Osteoblast (primary cell): ENCODE measurements at places on chromosomes 16 and 17.
A peak's percentile ranks its signal among the peaks of the same experiment; 100 is the strongest.

DNA sequence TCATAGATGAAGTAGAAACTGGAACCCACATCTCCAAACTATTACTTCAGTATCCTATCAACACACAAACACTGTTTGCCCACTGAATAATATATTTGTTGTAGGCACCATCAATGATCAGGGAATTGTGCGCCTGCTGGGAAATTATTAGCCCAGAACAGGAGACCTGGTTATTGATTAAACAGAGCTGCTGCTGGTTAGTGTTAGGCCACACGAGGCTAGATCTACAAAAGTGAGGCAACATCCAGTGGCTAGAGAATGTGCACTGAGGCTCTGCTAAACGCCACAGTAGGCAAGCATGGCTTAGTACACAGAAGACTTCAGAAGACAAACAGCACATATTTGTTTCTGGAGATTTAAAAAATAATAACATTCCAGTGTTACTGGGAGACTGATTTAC is 11.0 kb downstream of the ABHD15 start:
- DNase-seq: peak; percentile 34

- peak; percentile 75 for DNase-seq
Observed at GRCh38 chr17:12256380-12256995, 235.8 kb downstream of the MAP2K4 start.

GRCh38 chr16:83720981-83721380 is 86.8 kb upstream of the HSBP1 start:
- no peak for DNase-seq

DNA sequence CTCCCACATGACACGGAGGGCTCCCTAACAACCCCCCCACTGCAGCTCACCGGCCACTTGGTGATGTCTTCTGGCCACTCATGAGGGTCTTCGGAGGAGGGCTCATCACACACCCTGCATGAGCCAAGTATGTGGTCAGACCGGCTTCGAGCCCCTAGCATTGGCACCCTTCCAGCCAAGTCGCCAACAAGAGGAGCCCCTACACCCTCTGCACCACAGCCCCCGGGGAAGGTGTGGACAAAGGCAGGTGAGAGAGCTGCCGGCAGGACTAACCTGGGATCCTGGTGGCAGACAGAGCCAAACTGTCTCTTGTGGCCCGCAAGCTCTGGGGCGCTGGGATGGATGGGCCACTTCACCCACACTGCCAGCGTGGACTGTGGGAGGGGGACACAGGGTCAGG is 6.5 kb downstream of the SNRNP25 start:
- DNase-seq: no peak

DNA sequence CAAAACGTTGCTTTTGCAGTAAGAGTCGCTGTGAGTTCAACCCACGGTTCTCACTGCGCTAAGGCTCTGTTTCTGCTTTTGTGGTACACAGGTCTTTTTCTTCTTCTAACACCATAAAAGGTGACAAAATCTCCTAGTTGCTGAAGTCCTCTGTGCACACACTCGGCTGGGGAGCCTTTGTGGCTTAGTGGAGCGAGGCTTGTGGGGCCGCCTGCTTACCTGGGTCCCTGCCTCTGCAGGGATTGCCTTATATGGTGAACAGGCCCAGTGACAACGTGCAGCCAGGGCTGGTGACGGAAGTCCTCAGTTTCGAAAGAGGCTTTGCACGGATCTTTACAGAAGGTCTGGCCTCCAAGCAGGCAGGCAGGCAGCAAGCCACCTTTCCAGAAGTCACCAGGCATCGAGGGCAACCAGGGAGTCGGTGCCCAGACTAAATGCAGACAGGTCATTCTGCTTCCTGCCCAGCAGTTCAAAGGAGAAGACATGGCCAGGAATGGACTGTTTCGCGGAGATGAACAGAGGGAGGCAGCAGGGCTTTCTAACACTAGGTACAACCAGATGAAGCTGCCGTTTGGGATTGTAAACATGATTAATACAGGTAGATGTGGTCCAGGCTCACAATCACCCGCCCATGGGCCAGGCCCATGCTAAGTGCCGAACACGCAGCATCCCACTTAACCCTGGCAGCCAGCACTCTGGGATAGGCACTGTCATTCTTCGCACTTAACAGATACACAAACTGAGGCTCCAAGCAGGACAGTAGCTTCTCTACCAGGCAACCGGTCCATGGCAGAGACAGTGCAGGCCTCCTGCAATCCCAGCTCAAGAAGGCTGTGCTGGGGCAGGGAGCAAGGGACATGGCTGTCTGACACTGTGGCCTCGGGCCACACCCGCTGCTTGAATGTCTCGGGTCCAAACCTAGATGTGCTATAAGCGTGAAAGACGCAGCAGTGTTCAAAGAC is 10.7 kb upstream of the MEAK7 start:
- DNase-seq: no peak

DNA sequence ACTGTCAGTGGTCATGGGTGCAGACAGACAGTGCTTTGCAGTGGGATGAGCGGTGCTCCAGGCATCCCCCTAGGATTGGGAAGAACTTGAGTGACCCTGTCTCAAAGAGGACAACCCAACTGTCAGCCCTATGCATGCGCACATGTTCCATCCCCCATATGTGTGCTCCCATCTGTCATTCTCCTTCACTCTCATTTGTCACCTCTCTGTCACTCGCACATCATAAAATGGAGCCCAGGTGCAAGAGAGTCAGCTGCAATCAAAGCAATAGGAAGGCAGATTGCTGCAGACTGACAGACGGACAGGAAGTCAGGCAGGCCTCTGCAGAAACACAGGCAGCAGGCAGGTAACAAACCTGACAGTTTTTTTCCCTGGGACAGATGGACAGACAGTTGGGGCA is 101.8 kb upstream of the CCL1 start:
- no peak for DNase-seq

DNA sequence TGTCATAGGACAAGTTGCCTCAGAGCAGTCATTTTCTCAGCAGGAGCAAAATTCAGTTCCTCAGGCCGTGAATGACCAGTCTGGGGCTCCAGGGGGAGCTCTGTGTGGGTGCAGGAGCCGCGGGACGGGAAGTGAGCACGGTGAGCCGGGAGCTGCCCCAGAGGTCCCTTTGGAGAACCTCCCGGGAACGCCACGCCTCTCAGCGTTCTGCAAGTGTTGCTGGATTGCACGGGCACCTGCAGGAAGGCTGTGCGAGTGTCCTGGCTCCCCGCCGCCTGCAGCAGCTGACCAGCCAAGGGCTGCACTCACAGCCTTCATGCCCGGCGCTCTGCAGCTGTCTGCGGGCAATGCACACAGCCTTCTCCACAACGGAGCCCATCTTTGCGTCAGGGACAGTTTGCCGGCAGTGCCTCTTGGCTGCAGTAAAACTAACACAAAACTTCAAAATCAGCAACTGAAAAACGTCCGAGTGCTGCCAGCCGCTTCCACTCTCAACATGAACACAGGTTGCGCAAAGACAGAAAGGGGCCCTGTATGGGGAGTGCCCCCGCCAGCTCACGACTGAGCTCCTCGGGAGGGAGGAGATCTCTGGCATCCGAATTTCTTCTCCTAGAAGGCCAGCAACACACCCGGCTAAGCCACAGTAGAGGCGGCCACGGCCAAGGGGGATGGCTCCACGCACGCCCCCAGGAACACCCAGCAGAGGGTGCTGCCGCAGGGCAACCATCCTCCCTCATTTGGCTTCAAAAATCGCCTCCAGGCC is 16.0 kb downstream of the NDUFAF8 start:
- peak; percentile 95 for DNase-seq

DNA sequence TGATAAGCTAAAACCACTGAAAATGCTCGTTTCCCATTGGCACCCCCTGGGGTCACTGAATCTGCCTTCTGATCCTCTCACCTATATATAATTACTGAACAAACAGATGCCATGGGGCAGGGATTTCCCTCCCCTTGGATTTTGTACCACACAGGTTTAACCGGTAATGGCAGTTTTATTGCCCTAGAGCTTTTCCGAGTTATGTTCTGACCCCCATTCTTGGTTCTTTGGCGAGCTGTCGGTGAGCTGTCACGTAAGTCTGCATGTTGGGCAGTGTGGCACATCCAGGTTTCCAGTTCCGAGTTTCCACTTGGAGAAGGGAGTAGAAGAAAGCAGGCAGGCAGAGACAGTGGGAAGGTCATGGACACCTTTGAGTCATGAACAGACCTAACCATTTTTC is 7.1 kb downstream of the TMEM97 start:
- no peak for DNase-seq

DNA sequence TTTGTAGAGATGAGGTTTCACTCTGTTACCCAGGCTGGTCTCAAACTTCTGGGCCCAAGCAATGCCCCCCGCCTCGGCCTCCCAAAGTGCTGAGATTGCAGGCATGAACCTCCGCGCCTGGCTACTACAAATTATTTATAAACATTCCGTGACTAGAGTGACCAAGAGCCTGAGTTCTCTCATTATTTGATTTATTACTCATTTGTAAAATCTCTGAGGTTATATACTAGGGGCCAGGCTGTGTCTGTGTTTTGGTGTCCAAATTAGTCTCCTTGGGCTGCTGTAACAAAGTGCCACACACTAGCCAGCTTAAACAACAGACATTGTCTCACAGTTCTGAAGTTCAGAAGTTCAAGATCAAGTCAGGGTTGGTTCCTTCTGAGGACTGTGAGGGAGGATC is 70.8 kb upstream of the ELAC2 start:
- DNase-seq: no peak

GRCh38 chr17:1322480-1322879 is 43.0 kb downstream of the TRARG1 start:
- no peak for DNase-seq

DNA sequence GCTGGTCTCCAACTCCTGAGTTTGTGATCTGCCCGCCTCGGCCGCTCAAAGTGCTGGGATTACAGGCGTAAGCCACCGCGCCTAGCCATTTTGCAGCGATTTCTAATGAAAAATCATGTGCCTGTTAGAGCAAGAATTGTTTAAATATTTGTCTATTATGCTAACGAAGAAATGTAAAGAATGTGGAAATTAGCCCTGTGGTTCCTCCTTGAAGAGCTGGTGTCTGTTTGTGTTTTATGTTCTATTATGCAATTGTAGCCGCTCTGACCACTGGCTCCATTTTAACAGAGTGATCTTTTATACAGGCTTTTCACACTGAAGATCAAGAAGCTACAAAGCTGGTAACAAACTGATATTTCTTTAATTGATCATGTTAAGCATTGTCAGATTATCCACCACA is 217.3 kb downstream of the USP22 start:
- no peak for DNase-seq

GRCh38 chr17:34173241-34173640 is 81.8 kb upstream of the CCL2 start:
- DNase-seq: no peak

DNA sequence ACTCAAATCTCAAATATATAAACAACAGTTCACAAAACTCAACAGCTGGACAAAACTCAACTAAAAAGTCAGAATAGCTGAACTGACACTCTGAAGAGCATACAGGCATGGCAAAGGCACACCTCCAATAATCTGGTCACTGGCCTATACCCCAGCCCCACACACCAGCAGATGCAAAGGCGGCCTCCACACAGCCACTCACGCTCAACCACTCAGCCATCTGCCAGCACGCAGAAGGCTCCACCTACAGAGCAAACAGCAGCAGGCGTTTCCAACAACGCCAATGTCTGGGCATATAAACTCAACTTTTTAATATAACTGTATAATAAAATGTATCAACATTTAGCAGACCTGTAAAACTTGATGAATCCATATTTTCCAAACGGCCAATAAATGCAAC is 17.2 kb downstream of the USP7 start:
- DNase-seq: no peak

GRCh38 chr16:47392081-47392480 is 68.8 kb downstream of the ITFG1 start:
- DNase-seq: peak; percentile 62

DNA sequence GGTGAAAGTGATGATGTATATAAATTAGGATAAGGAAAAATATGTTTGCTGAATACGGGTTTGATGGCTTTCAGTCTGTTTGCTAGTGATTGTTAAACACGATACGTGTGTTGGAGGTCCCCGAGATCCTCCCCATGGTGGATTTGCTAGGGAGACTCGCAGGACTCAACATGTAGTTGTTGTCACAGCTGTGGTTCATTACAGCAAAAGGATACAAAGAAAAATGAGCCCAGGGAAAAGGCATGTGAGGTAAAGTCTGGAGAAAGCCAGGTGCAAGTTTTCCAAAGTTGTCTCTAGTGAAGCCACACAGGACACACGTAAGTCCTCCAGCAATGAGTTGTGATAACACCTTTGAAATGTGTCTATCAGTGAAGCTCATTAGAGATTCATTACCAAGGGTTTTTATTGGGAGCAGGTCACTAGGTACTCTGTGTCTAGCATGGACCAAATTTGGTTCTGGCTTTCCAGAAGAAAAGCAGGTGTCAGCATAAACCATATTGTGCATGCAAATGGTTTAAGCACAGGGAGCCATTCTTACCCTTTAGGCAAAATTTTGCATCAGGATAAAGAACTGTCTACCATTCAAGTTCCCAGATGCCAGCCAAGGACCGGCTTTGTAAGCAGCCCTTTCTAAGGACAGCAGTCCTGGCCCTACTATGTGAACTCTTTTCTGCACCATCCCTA is 215.2 kb upstream of the WSCD1 start:
- no peak for DNase-seq

DNA sequence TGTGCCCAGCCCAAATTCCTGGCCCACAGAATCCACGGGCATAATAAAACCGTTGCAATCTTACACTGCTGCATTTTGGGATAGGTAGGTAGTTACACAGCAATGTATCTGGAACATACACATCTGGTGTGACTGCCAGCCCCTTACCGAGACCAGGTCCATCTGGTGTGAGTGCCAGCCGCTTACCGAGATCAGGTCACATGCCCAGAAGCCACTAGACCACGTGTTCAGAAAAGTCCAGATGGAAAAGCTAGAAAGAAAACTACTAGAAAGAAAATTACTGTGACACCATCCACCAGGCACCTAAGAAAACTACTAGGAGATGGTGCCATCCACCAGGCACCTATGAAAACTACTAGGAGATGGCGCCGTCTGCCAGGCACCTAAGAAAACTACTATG is 19.4 kb downstream of the PIK3R5 start:
- DNase-seq: no peak

DNA sequence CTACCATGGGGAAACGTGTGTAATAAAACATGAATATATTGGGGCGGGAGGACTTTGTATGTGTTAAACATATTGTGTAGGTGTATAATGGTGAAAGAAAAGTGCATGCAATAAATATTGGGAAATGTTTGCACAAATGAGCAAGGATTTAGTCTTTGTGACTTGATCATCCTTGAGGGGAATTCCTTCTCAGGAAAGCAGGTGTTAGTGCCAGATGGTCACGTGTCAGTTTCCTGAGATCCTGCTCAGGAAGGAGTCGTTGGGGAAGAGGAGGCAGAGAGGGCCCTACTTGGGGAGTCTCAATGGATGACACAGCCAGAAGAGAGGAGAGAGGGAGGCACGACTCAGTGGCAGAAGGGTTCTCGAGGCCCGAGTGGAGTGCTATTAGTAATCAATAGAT is 53.2 kb downstream of the MSI2 start:
- DNase-seq: no peak

GRCh38 chr17:2898255-2898926 is 102.2 kb downstream of the RAP1GAP2 start:
- peak; percentile 57 for DNase-seq
